Ammon's horn (tissue), 1 donor: ENCODE measurements at places on chromosomes 3 and 15.

GRCh38 chr3:79057756-79058155, 710.0 kb downstream of the ROBO1 start:
- no peak for DNase-seq

DNA sequence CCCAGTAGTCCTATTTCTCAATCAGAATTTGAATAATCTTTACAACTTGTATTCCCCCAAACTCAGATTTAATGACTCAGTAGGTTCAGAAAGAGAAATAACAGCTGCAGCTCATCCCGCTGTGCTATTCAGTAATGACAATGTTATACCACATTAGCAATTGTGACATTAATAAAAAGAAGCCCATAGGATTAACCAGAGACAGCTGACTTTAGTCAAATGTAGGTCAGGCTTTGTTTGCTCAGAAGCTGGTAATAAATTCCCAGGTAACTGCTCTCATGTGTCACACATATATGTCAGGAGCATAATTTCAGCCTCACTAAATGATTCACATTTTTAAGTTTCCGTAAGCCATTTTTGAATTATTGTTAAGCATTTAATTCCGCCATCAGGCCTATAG, 222.0 kb upstream of the UBE2E2 start:
- DNase-seq, result no peak

DNA sequence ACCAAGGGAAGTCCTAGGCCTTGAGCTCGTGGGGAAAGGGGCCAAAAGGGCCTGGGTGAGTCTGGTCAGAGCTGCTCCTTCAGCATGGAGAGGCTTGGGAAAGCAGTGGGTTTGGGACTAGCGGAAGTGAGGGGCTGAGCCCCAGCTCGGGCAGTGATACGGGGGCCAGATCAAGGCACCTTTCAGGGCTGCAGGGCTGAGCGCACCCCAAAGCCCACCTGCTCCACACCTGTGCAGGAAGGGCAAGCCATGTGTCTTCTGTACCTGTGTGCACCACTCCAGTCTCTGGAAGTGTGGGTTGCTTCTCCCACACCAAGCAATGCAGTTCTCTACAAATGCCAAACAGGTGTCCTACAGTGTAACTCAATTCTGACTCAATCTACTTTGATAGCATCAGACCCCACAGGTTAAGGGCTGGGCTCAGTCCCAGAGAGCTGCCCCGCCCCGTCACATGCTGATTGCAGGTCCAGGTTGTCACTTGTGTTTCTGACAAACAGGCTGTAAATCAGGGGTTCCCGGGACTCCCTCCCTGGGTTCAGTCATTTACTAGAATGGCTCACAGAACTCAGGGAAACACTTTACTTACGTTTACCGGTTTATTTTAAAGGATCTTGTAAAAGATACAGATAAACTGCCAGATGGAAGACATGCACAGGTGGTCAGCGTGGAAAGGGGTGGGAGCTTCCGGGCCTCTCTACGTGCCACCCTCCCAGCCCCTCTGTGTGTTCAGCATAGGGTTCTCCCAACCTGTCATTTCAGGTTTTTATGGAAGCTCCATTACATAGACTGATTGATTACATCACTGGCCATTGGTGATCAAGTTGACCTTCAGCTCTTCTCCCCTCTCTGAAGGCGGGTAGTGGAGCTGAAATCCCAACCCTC, 28.8 kb upstream of the KLF13 start:
- no peak for DNase-seq

GRCh38 chr3:187889601-187890404, 144.5 kb upstream of the BCL6 start:
- DNase-seq, result no peak

DNA sequence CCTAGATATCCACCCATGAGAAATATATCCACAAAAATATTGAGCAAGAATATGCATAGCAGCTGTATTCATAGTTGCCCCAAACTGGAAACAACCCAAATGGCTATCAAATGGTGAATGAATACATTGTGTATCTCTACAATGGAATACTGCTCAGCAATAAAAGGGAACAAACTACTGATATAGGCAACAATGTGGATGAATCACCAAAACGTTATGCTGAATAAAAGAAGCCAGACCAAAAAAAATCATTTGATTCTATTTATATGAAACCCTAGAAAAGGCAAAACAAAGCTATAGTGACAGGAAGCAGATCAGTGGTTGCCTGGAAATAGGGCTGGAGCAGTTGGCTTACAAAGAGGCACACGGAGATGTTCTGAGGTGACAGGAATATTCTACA, 15.5 kb upstream of the CMTM7 start:
- DNase-seq, result peak; percentile 24

DNA sequence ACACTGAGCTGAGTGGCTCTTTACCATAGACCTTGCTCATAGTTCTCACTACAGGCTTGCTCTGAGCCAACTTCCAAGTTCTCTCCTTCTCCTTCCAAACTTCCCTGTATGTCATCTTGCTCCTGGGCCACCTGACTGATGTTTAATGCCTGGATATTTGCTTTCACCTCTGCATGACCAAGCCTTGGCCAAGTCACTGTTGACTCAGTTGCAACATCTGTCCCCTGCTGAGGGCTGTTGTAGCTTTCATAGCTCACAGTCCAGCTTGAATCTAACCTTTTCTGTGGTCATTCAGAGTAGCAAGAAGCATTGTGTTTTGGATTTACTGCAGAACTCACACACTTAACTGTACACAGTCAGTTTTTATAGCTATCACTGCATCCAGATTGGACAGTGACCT, 171.8 kb upstream of the ROPN1 start:
- no peak for DNase-seq
